ENCODE measurements at places on chromosomes 4 and X. TPM values are rescaled to one million over a fixed set of nuclear protein-coding genes. Genes with fewer than 3 reads are reported as not detected.

The TEX13B gene
- total RNA-seq: not detected

The USP17L11 gene
- not detected for total RNA-seq

The RS1 gene
- total RNA-seq: not detected

The VSIG1 gene
- 0.21 TPM for total RNA-seq

The CEP135 gene
- 5.5 TPM for total RNA-seq

The CSAG2 gene
- not detected for total RNA-seq
